Sigmoid colon (tissue), 7 donors: ENCODE measurements at places on chromosomes 1 and 21. TPM values are rescaled to one million over a fixed set of nuclear protein-coding genes. Genes with fewer than 3 reads are reported as not detected.
A peak's percentile ranks its signal among the peaks of the same experiment; 100 is the strongest.

The FCRL6 gene
- not detected for total RNA-seq

GRCh38 chr1:246450611-246451251 lies 56.3 kb downstream of the SMYD3 start:
- DNase-seq: no peak
- H3K4me3 ChIP-seq: no peak overlapping the region
- peaks cover 6% of the 10 kb centered on the region for H3K4me1 ChIP-seq
- no peaks in the 10 kb centered on the region for H3K27me3 ChIP-seq
- H3K36me3 ChIP-seq: no peaks in the 10 kb centered on the region
- H3K27ac ChIP-seq: no peak overlapping the region

- DNase-seq: no peak
- H3K4me3 ChIP-seq: no peak overlapping the region
- H3K27me3 ChIP-seq: no peaks in the 10 kb centered on the region
- no peak overlapping the region for H3K27ac ChIP-seq
- no peaks in the 10 kb centered on the region for H3K4me1 ChIP-seq
Observed at GRCh38 chr21:29645666-29646553, 293.9 kb downstream of the GRIK1 start.

DNA sequence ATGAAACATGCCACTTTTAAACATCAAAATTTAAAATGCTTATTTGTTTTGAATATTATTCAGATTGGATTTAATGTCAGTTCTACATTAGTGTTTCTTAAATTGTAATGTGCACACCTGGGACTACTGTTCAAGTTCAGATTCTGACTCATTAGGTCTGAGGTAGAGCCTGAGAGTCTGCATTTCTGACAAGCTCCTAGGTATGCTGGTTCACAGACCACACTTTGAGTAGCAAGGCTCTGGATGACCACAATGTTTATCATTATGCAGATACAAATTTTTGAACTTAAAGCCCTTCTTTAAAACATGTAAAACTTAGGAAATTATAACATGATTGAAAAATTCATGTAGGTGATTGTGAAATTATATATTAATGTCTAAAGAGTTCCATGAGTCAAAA lies 40.2 kb downstream of the TTLL7 start:
- no peaks in the 10 kb centered on the region for H3K4me1 ChIP-seq
- no peak for DNase-seq
- H3K27me3 ChIP-seq: no peaks in the 10 kb centered on the region

The TBX15 gene
- total RNA-seq: 0.28 TPM

DNA sequence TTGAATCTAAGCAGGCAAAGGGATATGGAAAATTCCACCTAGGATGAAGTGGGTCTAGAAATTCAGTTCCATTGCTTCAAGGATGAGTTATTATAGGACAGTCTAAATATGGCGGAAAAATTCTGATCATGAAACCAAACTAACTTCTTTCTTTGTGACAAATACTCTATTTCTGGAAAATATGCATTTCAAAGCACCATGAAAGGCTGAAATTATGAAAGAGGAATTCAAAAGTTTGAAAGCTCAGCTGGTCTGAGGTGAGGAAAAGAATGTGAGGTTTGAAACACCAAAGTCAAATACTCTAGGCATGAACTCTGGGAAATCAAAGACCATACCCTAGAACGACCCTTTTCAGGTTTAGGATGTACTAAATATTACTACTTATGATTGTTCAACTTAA lies 36.4 kb upstream of the COL11A1 start:
- H3K27me3 ChIP-seq: no peaks in the 10 kb centered on the region
- no peak overlapping the region for H3K4me3 ChIP-seq
- H3K4me1 ChIP-seq: no peaks in the 10 kb centered on the region
- no peak overlapping the region for H3K27ac ChIP-seq

- H3K27me3 ChIP-seq: no peaks in the 10 kb centered on the region
- no peak overlapping the region for H3K4me3 ChIP-seq
- no peak for DNase-seq
- no peak overlapping the region for H3K27ac ChIP-seq
Observed at GRCh38 chr1:174266476-174266875, 107.2 kb downstream of the RABGAP1L start.

DNA sequence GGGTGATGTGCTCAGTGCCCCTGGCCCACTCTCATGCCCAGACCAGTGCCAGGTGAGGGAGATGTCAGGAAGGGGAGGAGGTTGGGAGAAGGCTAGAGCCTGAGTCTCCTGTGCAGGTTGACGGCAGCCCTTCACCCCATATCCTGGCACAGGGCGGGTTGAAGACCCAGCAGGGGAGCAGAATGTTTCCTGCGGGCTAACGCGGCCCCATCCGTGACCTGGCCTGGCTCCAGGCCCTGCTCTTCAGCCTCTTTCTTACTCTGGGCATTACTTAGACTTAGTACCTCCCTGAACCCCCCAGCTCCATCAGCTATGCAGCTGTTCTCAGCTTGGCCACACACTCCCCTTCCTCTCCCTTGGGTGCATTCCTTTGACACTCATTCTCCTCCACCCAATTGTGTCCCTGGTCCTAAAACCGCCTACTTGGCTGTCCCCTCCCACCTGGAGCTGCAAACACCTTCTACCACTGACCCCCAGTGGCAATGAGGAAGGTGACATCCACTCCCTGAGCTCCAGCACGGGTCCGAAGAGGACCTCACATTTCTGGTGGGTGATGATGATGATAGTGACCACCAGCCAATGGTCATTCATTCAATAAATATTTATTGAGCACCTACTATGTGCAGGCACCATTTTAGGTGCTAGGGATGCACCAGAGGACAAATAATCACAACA lies 179.0 kb downstream of the PTPRU start:
- no peak overlapping the region for H3K27ac ChIP-seq
- no peaks in the 10 kb centered on the region for H3K36me3 ChIP-seq
- no peak for DNase-seq
- H3K4me3 ChIP-seq: no peak overlapping the region
- H3K27me3 ChIP-seq: no peaks in the 10 kb centered on the region
- H3K4me1 ChIP-seq: no peaks in the 10 kb centered on the region

The RSPH1 gene
- 1.2 TPM for total RNA-seq

- no peak for DNase-seq
- H3K4me3 ChIP-seq: no peak overlapping the region
- no peaks in the 10 kb centered on the region for H3K27me3 ChIP-seq
- H3K4me1 ChIP-seq: no peaks in the 10 kb centered on the region
- H3K36me3 ChIP-seq: no peaks in the 10 kb centered on the region
Observed at GRCh38 chr1:37009521-37009920, 24.8 kb downstream of the GRIK3 start.

The TNNI3K gene
- total RNA-seq: 6.9 TPM

The PEX10 gene
- total RNA-seq: 13.8 TPM

- no peaks in the 10 kb centered on the region for H3K4me1 ChIP-seq
- DNase-seq: no peak
- no peak overlapping the region for H3K4me3 ChIP-seq
- H3K27ac ChIP-seq: no peak overlapping the region
- H3K36me3 ChIP-seq: no peaks in the 10 kb centered on the region
Observed at GRCh38 chr1:19768353-19769210, 31.1 kb downstream of the TMCO4 start.

- H3K4me1 ChIP-seq: no peaks in the 10 kb centered on the region
- no peaks in the 10 kb centered on the region for H3K27me3 ChIP-seq
- no peak overlapping the region for H3K27ac ChIP-seq
- no peaks in the 10 kb centered on the region for H3K36me3 ChIP-seq
Observed at GRCh38 chr1:170874671-170875070, 60.7 kb upstream of the MROH9 start.

GRCh38 chr1:91617285-91617765 lies 116.7 kb downstream of the CDC7 start:
- H3K4me1 ChIP-seq: peaks cover 8% of the 10 kb centered on the region
- H3K4me3 ChIP-seq: no peak overlapping the region
- H3K27ac ChIP-seq: no peak overlapping the region
- no peaks in the 10 kb centered on the region for H3K27me3 ChIP-seq

DNA sequence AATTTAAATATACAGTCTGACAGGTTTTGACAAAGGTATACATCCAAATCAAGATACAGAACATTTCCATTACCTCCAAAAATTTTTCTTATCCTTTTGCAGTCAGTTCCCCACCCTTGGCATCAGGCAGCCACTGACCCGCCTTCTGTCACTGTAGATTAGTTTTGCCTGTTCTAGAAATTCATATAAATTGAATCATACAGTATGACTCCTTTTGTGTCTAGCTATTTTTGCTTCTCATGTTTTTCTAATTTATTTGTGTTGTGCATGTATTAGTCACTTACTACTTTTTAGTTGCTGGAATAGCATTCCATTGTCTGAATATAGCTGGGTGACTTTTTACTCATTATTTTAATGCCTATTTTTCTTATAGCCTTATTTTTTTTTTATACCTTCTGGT lies 3.8 kb downstream of the UTP25 start:
- no peak overlapping the region for H3K4me3 ChIP-seq
- H3K4me1 ChIP-seq: peaks cover 16% of the 10 kb centered on the region
- no peaks in the 10 kb centered on the region for H3K27me3 ChIP-seq
- no peak overlapping the region for H3K27ac ChIP-seq
- peaks cover 4% of the 10 kb centered on the region for H3K36me3 ChIP-seq
- no peak for DNase-seq

The HES4 gene
- total RNA-seq: 28.0 TPM

The TMEM269 gene
- not detected for total RNA-seq

The CELA3A gene
- total RNA-seq: not detected

DNA sequence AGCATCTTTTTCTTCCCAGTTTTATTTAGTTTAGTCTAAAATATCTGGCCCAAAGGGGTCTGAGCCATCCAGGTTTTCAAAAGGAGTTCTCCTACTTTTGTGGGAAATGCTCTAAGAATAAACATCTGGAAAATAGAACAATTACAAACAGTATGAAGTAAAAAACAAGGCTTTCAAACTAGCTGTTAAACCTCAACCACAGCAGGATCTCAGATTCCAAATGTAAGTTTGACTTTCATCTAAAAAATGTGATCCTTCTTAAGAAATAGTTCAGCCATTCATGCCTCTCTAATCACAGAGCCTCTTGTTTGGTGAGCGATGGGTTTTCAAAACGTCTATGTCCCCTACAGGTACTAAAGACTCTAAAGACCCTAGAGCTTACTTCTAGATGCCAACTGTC lies 413.5 kb downstream of the DUSP10 start:
- no peaks in the 10 kb centered on the region for H3K27me3 ChIP-seq
- no peaks in the 10 kb centered on the region for H3K4me1 ChIP-seq
- no peaks in the 10 kb centered on the region for H3K36me3 ChIP-seq
- no peak overlapping the region for H3K27ac ChIP-seq

DNA sequence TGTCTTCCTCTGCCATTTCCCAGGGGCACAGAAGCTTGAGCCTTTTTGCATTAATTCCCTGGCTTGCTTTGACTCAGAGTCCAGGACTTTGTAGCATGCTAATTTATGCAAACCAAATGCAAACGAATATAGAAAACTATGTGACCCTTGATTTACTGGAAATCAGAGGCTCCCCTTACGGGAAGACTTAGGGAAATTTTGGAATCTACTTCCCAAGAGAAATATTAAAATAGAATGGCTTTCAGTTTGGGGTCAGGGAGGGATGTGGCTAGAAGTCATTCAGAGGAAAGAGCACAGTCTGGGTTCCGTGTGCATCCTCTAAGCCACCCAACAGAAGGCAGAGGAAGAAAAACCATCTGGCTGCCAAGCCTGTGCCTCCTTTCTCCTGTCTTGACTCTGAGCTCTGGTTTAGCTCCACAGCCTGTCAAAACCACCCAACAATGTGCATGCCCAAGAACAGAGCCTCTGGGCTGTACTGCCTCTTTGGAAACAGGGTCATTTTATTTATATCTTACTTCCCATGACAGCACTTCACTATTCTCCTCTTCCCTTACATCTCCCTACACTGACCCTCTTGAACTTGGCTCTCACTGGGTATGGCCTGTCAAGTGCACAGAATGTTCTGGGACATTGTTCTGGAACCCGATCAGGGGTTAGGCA lies 30.1 kb downstream of the ATF3 start:
- DNase-seq: peak; percentile 84
- no peaks in the 10 kb centered on the region for H3K27me3 ChIP-seq
- peak overlapping the region; percentile 66 for H3K27ac ChIP-seq
- H3K4me1 ChIP-seq: no peaks in the 10 kb centered on the region
- H3K4me3 ChIP-seq: no peak overlapping the region

GRCh38 chr21:32604464-32604863 lies 7.7 kb downstream of the CFAP298 start:
- no peak for DNase-seq
- H3K4me1 ChIP-seq: no peaks in the 10 kb centered on the region
- no peak overlapping the region for H3K27ac ChIP-seq
- H3K4me3 ChIP-seq: no peak overlapping the region
- no peaks in the 10 kb centered on the region for H3K27me3 ChIP-seq
- peaks cover 24% of the 10 kb centered on the region for H3K36me3 ChIP-seq

The KCNC4 gene
- 1.8 TPM for total RNA-seq

The SYT2 gene
- not detected for total RNA-seq

DNA sequence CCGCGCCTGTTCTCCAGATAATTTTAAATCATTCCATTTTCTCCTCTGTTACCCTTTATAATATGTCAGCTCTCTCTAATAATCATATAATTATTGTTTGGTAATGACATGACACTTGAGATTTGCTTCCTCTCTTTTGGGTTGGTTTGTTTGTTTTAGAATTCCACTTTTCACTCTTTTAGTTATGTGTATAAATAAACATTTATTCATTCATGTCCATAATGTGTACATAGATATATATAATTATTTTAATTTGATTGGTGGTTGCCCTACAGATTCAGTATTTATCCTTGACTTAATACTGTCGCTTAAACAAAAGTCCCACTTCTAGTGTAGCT lies 93.4 kb upstream of the FMN2 start:
- H3K4me1 ChIP-seq: peaks cover 8% of the 10 kb centered on the region
- H3K4me3 ChIP-seq: no peak overlapping the region
- no peak for DNase-seq
- H3K27ac ChIP-seq: no peak overlapping the region
- H3K27me3 ChIP-seq: peaks cover 17% of the 10 kb centered on the region
- no peaks in the 10 kb centered on the region for H3K36me3 ChIP-seq

The RNU1-2 gene
- under 0.01 TPM for total RNA-seq

The KCNQ4 gene
- total RNA-seq: 7.8 TPM

GRCh38 chr1:89670163-89670562 lies 37.2 kb downstream of the LRRC8C start:
- no peaks in the 10 kb centered on the region for H3K36me3 ChIP-seq
- H3K27me3 ChIP-seq: no peaks in the 10 kb centered on the region
- H3K27ac ChIP-seq: no peak overlapping the region
- no peaks in the 10 kb centered on the region for H3K4me1 ChIP-seq
- DNase-seq: no peak

The CXADR gene
- 2.5 TPM for total RNA-seq

The HFM1 gene
- 5.8 TPM for total RNA-seq

The KRTAP13-4 gene
- total RNA-seq: not detected

GRCh38 chr1:6358757-6359201 lies 34.8 kb downstream of the ACOT7 start:
- H3K4me3 ChIP-seq: no peak overlapping the region
- DNase-seq: no peak
- peak overlapping the region; percentile 70 for H3K27ac ChIP-seq
- peaks cover 39% of the 10 kb centered on the region for H3K4me1 ChIP-seq
- no peaks in the 10 kb centered on the region for H3K27me3 ChIP-seq
- H3K36me3 ChIP-seq: no peaks in the 10 kb centered on the region

DNA sequence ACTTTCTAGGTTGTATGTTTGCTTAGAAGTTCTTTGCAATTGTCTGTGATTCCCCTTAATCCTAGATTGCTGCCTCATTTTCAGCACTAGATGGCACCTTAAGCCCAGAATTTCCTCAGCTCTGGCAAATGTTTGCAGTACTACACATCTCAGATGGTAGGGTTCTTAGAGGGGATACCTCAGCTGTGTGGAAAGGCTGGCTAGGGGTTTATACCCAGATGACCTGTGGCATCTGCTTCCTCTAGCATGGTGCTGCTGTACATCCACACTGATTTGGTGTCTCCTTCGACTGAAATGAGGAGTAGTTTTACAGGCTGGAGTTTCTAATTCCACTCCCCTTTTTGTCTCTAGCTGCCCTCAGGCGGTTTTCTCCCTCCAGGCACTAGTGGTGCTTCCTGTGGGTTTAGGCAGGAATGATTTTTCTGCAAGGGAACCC lies 23.5 kb downstream of the ASB17 start:
- no peaks in the 10 kb centered on the region for H3K27me3 ChIP-seq
- no peak overlapping the region for H3K27ac ChIP-seq
- H3K36me3 ChIP-seq: no peaks in the 10 kb centered on the region
- H3K4me1 ChIP-seq: no peaks in the 10 kb centered on the region
- no peak overlapping the region for H3K4me3 ChIP-seq
- DNase-seq: no peak
